Hematopoietic multipotent progenitor cell treated with erythropoietin and hydrocortisone succinate and interleukin-3 and kit ligand, for 8 days (in vitro differentiated cells): ENCODE measurements at places on chromosomes 16 and 17.

DNA sequence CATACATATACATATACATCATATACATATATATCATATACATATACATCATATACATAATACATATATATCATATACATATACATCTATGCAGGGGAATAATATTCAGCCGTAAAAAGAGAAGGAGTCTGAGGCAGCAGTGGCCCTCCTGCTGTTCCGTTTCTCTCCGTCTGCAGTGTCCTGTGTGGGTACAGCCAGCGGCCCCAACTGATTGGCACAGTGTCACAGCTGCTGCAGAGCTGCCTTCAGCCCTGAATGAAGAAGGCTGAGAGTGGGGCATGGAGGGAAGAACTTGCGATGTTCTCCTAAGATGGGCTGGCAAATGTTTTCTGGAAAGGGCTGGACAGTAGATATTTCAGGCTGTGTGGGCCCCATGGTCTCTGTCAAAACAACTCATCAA is 146.9 kb downstream of the SNX29 start:
- no peak for DNase-seq

DNA sequence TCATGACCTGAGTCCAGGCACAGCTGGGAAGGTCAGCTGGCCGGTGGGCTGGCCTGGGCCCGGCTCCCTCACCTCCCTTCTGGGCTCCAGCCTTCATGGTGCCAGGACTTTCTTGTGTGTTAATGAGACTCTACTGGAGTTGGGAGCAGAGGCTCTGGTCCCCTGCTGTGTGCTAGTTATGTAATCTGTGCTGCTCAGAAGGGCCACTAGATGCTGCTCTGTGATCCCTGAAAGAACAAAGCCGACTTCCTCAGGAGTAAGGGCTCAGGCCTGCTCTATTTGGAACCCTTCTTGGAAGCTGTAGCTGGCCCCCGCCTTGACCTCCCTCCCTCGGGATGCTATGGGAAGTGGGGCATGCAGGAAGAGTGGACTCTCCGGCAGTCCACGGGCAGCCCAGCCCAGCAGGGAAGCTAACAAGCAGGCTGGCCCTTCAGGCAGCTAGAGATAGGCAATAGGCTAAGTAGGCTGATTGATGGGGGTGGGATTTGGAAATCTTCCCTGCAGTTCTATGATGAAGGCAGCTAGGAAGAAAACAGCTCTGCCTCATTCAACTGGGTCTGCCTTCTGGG is 3.3 kb upstream of the CDK5R1 start:
- DNase-seq, result peak; percentile 51

- DNase-seq, result no peak
These were observed 23.6 kb downstream of the SPPL2C start for GRCh38 chr17:45868276-45868675.

DNA sequence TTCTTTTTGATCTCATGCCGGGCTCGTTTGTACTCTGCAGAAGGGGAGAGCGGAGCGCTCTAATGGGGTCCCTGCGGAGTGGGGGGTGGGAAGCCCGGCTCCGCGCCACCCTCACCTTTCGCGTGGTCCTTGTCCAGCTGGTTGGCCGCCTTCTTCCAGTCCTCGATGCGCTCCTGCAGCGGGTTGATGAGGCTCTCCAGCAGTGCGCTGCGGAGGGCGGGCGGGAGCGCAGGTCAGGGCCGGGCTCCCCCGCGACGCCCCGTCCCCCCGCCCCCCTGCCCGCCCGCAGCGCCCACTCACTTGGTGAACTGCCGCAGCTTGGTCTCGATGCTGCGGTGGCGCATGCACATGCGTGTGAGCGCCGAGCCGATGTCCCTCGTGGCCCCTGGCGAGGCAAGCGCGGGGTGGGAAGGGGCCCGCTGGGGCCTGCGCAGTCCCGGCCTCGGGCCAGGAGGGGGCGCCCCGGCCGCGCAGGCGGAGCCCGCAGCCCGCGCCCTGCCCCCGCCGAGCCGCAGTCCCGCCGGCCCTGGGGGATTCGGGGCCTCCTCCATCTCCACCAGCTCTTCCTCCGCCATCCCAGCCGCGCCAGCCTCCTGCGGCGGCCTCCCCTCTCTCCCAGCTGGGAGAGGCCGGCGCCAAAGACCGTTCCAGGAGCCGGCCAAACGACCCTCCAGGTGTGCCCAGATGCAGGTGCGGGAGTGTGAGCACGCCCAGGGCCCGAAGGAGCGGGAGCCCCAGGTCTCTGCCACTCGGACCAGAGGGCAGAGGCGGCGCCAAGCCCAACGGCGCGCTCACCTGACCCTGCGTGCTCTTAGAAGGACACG is 6.0 kb downstream of the MTSS2 start:
- no peak for DNase-seq

- no peak for DNase-seq
These were observed 4.7 kb upstream of the NLRC5 start for GRCh38 chr16:56984639-56985038.

GRCh38 chr16:12501707-12502457 is 301.8 kb downstream of the CPPED1 start:
- no peak for DNase-seq

DNA sequence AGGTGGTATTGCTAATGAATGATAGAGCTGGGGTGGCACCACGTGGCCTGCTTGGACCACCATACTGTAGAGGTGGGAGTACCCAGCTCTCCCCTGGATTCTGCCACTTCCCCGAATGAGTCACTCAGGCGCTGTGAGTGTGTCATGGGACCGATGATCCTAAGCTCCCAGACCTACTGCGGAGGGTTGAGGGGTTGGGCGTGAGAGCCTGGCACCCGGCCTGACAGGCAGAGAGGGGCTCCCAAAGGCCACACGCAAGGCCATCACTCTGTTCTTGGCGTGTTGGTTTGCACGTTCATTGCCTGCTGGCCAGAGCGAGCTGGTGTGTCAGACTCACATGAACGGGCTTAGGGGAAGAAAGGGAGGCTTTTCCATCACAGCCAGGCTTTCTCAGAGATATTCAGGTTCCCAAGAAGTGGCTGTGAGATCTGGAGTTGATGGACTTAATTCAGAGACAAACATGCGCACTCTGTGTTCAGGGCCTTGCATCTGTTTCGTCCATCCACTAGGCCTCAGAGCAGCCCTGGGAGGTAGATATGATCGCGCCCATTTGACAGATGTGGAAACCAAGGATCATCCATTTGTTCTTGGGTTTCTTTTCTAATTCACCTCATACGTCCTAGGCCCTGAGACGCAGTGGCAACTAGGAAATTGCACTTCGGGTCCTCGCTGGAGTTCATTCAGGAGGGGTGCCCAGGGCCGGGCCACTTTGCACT is 41.4 kb downstream of the CMIP start:
- DNase-seq, result no peak

DNA sequence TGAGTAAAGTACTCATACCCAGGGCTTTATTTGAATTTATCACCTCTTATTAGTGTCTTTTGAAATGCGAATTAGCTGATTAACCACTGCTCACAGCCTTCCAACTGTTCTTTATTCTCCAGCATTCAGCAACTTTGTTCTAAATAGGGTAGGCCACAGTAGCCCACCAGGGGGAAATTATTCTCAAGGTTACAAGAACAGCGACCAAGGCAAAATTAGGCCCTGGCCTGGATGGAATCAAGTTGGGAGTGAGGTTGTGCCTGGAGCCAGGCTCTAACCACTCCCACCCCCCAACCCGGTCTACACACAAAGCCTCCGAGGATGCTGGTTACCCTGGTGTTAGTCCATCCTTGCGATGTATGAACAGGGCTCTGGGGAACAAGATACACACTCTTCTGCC is 245.5 kb downstream of the STX8 start:
- DNase-seq, result no peak

DNA sequence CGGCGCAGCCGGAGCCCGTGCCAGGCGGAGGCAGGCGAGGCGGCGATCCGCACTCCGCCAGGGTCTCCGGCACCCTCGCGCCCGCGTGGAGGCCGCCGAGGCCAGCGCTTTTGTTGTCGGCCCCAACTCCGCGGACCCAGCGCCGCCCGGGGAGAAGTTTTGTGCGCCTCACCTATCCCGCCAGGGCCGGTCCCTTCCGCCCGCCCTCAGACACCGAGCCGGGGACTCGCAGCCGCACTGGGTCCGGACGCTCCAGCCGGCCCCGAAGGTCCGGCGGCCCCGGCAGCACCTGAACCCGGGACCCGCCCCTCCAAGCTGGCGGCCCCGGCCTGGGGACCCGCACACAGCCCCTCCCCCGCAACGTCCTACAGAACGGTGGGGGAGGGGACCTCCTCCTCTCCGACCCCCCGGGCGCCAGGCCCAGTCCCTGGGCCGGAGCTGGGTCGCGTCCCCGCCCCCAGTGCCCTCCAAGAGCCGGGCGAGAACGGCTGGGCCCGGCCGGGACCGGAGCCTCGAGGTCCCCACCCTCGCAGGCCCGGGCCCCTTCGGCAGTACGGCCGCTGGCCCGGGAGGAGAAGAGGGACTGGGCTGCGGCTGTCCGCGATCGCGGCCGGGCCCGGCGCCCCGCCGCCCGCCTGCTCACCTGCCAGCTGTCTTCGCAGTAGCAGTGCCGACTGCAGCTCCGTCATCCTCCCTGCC is 698 bp downstream of the UBE2G1 start:
- DNase-seq, result peak; percentile 10

GRCh38 chr16:55328611-55329569 is 4.9 kb downstream of the IRX6 start:
- no peak for DNase-seq

GRCh38 chr17:48961516-48962233 is 6.7 kb downstream of the GIP start:
- no peak for DNase-seq

- DNase-seq, result no peak
These were observed 194.7 kb upstream of the CIBAR2 start for GRCh38 chr16:85306793-85307551.

GRCh38 chr17:60332574-60332973 is 59.4 kb downstream of the USP32 start:
- DNase-seq, result no peak

GRCh38 chr17:2089021-2089422 is 34.1 kb downstream of the HIC1 start:
- peak; percentile 12 for DNase-seq

GRCh38 chr17:233473-233941 is 52.1 kb upstream of the DOC2B start:
- DNase-seq, result no peak

GRCh38 chr16:69924777-69925191 is 26.4 kb upstream of the CLEC18A start:
- no peak for DNase-seq

DNA sequence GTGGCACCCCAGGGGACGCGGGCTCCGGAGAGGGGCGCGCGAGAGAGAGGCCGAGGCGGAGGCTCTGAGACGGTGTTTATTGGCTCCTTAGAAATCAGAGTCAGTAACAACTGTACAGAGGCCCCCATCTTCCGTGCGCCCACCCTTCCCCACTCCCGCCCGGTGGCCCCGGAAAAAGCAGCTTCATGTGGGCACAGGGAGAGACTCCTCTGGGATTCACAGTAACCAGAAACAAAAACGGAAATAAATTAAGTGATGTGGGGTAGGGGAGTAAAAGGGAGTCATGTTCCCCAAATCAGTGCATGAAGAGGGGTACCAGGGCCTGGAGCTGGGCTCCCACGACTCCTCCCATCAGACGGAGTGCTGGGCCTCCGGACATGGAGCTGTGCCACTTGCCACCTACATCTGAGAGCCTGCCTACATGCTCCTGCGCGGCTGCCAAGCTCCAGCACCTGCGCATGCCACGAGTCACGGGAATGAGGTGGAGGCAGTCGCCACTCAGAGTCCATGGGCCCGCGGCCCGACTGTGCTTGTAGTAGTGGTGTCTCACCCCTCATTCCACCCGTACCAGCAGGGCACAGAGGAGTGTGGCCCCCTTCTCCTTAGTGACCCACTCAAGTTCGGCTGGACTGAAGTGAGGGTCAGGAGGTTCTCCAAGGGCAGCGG is 543 bp upstream of the GPS2 start:
- DNase-seq, result no peak

DNA sequence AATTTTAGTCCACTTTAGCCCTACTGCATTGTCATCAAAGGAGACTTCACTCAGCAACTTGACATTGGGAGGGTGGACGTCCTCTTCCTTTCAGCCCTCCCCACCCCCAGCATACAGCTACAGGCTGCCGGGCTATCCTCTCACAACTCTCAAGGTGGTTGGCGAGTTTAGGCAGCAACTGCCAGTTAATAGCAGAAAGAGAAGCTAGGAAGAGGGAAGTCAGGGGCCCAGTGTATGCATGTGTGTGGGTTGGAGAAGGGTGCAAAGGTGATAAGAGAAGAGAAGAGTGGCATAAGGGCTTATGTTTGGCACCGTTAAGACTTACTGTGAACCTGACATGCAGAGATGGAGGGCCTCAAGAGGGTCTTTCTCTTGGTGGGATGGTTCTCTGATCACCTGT is 31.8 kb downstream of the CCL4 start:
- no peak for DNase-seq

GRCh38 chr17:40841246-40841645 is 18.8 kb upstream of the KRT10 start:
- no peak for DNase-seq

GRCh38 chr17:80431246-80432195 is 16.6 kb downstream of the ENDOV start:
- DNase-seq, result no peak

DNA sequence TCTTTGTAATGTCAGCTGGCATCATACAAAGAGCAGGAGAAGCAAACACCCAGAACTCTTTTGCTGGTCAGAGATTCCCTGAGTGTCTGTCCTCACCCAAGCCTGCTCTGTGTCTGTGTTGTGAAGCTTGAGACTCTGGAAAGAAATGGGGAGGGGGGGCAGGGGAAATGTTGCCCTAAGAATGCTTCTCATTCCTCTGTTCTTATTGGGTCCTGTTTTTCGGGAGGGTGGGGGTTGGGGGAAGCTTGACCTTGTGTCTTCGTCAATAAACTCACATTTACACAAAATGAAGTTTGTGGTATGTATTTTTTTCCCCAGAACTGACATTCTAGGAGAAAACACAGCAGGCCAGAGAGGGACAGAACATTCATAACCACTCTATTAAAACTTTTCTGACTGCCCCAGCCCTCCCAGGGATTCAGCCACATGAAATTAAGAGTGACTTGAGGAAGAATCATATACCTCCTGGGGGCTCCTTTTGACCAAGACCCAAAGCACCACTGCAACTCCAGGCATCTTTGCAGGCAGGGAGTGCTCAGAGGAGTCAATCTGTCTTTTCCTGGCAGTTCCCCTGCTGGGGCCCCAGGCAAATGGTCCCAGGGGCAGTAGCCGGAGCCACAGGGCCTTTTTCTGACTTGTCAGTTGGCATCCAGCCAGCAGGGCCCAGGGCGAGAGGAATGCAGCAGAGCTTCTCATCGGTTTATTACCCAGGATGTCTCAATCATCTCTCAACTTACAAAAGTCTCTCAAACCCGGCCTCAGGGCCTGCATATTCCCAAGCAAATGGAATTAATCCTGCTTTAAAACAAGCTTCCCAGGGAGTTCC is 5.1 kb upstream of the RASL10B start:
- DNase-seq, result no peak

- DNase-seq, result no peak
These were observed 14.6 kb downstream of the SRCIN1 start for GRCh38 chr17:38590988-38591758.

DNA sequence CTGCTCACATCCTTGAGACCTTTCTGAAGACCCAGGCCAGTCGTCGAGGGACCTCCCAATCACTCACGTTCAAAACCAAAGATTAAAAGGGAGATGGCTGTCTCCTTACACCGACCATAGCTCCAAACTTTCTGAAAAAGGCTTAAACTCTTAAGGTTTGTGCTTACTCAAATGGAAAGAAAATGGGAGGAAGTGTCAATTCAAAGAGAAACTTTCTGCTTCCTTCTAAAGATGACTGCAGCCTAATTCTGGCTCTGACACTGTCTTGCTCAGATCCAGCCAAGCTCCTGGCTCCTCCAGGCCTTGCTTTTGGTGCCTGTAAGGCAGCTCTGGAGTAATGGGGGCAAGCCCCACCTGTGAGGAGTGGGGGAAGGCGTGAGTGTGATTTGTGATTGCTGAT is 54.9 kb upstream of the WSB1 start:
- DNase-seq, result no peak
